ENCODE measurements at places on chromosomes 16 and 17.

- DNase-seq, result no peak
Observed at GRCh38 chr17:41420134-41420533, 4.3 kb downstream of the KRT37 start.

GRCh38 chr17:73069841-73070240 lies 22.6 kb downstream of the SLC39A11 start:
- DNase-seq, result no peak

DNA sequence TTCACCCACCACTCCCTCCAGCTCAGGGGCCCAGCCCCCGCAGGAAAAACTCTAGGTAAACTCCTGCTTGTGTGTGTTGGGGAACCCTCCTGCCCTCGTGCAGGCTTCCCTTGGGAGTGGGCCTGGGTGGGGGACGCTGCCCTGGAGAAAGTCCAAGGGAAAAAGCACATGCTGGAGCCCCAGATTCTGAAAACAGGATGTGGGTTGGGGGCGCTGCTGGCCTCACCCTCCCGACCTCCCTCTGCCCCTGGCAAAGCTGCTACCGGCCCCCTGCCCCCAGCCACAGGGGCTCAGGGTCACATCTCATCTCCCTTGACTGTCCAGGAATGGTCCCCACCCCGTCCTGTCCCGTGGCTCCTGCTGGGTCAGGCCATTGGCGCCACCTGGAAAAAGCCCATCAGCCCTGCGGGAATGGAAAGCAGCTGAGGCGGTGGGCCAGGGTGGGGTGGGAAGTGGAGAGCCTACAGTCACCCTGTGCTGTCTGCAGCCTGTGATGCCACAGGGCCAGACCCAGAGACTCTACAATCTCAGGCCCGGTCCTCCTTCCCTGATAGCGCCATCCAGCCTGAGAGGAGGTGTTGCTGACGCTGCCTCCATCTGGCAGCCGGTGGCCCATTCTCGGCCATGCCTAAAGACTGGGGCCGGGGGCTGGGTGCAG lies 2.5 kb upstream of the GJD3 start:
- no peak for DNase-seq

DNA sequence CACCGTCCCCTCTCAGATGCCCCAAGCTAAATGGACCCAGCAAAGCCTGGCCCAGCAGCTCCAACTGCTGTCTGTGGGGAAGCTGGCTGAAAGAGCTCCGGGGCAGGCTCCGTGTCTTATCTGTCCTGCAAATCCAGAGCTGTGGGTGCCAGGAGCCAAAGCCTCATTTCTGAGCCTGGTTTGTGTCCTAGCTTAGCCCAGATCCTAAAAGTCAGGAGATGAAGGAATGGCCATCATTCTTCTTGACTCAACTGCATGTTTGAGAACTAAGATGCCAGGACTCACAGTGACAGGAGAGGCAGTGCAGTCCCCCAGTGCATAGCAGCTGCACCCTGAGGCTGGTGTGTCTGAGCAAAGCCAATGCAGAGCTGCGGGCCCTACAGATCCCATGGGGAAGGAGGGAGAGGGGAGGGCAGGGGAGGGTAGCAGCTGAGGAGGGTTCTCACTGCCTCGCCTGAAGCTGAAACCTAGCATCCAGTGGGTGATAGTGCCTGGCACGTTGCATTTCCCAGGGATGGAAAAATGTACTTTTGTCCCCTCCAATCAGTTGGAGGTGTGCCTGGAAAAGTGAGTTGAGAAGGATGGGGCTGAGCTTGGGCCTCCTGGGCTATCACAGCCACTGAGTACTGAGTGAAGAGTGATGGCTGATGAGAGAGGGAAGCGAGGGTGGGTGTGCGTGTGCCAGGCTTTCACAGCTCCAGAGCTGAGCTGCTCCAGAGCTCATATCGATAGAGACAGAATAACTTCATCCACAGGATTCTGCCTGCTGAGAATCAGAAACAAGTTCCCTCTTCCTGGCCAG lies 24.5 kb upstream of the CD300E start:
- no peak for DNase-seq

GRCh38 chr17:68097161-68097805 lies 61.7 kb downstream of the KPNA2 start:
- DNase-seq, result no peak

DNA sequence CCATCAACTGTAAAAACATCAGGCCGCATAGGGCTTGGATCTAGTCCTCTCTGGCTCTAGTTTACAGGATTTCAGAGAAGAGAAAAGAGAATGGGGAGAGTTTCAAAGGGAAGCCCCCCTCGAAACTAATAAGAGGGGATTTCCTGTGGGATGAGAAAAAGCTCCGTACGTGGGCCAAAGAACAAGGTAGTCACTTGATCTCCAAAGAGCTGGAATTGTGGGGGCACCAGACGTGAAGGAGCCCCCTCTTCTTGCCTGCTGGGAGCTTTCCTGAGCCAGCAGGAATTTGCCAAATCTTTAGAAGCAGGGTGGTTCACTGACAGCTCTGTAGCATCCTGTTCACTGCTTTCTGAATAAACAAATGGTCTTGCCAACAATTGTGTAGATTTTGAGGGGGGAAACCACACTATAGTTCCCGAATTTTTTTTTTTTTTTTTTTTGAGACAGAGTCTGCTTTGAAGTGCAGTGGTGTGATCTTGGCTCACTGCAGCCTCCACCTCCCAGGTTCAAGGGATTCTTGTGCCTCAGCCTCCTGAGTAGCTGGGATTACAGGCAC lies 7.0 kb upstream of the TMIGD1 start:
- no peak for DNase-seq
